Activated naive CD4-positive, alpha-beta T cell (primary cell): ENCODE measurements at places on chromosomes 16 and 17.
A peak's percentile ranks its signal among the peaks of the same experiment; 100 is the strongest.

- no peak for DNase-seq
Observed at GRCh38 chr17:41212524-41213169, 13.8 kb upstream of the KRTAP9-2 start.

GRCh38 chr17:41593306-41593981 is 6.7 kb upstream of the KRT14 start:
- no peak for DNase-seq

DNA sequence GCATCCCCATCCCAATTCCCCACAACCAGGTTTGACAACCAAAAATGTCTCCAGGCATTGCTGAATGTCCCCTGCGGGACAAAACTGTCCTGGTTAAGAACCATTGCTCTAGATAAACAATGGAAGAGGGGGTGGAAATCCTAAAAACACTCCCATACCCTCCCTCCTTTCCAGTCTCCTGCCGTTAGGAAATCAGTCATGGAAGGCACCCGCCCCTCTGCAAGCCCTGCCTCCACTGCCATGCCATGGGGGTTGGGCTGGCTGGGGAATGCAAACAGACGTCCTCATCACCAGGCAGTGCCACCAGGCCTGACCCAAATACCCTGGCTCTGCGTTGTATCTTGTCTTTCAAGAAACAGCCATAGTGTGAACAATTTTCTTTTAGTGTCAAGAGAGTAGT is 57.5 kb downstream of the CYTH1 start:
- DNase-seq: no peak

- DNase-seq: no peak
Observed at GRCh38 chr16:54540525-54541180, 254.1 kb upstream of the IRX3 start.

- no peak for DNase-seq
Observed at GRCh38 chr17:75844530-75845057, 390 bp upstream of the UNC13D start.

GRCh38 chr17:14302091-14302430 is 1.2 kb downstream of the HS3ST3B1 start:
- DNase-seq: peak; percentile 68

DNA sequence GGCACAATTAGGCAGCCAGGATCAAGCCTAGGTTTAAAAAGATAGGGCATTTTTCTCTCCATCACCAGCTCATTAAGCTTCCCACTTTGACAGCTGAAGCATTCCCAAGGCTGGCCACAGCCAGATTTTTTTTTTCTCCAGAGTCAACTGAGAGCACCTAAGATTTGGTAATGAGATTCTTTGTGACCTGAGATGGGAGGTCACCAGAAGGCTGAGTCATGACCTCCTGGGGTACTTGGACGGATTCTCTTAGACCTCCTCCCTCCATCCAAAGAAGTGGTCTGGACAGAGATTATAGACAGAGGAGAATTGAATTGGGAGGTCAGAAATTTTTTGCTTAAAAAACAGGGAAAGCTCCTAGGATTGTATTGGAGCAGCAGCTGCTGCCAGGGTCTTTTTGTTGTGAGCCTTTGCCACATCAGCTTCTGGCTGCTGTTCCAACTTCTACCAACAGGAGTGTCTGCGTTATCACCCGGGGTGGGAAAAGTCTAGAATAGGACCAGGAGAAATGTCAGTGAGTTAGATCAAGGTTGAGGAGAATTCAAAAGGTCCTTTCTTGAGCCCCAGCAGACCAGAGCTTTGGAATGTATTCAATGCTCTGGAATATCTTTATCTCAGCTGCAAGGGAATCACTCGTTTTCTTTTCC is 221.2 kb upstream of the N4BP1 start:
- no peak for DNase-seq
